Activated CD4-positive, alpha-beta T cell treated with anti-CD3 and anti-CD28 coated beads for 24 hours (primary cell): ENCODE measurements at places on chromosomes 2 and 18.

DNA sequence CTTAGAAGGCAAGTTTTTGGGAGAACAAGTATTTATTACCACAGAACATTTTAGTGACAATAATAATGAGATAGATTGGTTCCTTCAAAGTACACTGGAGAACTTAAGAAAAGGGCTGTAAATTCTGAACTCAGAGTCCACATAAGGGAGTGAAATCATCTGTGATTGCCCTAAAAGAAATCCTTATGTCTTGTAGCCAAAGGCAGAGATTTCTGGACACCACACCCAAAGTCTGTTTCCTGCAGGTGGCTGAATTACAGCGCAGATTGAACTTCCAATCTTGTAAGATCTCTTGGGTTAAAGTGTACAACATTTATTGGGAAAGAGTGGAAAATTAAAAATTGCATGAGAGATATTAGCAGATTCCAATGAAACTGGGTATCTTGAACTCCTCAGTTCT is 143.8 kb downstream of the TAF4B start:
- DNase-seq: no peak

GRCh38 chr2:26650713-26651469 is 9.7 kb upstream of the CIB4 start:
- no peak for DNase-seq

DNA sequence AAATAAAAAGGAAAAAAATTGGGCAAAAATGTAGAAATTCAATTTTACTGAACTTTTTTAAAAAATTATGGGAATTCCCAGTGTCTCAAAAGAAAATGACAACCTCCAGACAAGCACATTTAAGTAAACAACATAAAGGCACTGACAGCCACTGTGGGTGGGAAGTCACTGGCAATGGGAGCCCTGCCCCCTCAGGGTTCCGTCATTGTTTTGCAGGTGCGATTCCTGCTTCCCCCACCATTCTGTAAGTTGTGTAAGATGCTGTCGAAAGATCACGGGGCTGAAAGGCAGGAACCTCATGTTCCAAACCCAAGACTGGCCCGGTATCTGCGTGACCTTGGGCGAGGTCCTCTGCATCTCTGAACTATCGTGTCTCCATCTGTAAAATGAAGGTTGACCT is 15.8 kb upstream of the ASPRV1 start:
- DNase-seq: no peak

GRCh38 chr18:28086670-28087552 is 90.0 kb downstream of the CDH2 start:
- DNase-seq: no peak

DNA sequence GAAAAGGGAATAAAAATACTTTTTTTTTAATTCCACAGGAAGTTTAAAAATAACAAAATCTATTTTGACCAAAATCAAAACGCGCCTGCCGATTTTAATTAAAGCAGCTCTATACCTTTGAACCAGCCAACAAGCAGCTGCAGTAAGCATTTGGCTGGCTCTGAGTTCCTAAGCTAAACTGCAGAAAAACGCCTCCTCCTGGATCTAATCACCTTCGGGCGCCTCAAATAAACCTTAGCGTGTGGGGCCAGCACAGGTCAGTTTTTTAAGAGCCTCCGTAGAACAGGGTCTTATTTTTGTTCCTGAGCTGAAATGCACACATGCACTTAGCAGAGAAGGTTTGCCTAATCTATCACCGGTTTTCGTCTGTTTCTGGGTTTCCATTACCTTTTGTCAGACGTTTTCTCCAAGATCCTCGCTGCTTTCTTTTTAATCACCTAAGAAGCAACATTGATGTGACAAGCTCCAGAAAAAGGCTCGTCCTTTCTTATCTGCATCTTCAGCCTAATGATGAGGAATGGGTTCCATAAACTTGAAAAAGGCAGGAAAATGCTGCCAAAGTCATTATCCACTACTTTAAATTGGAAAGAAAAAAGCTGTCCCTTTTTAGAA is 64.7 kb upstream of the HNRNPA3 start:
- no peak for DNase-seq

DNA sequence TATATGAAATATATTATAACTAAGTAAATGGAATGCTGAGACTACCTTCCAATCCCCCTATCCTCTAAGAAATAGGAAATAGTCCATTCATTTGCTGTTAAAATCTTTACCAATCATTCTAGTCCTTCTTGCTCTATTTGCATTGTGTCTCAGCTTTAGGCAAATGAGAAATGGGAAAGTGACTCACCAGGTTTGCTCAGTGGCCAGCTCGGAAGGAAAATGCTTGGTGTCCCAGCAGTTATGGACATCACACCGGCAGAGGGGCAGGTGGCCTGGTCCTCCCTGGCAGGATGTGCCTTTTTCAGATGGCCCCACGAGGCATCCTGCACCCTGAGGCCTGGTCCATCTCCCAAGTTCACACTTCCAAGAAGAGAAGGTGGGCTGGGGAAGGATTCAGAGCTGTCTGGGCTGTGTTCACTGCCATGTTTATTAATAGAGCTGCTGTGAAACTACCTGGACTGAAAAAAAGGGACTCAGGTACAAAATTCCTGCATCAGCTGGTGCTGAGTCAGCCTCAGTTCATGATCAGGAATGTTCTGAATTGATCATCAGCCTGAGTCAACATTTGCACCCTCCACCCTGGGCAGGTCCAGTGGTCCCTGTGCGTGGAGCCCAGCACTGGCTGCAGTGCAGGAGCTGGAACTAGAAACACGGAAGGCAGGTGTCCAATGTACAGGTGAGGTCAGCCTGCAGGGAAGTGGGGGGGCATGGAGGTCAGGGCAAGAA is 60.1 kb upstream of the ARL4C start:
- DNase-seq: no peak

DNA sequence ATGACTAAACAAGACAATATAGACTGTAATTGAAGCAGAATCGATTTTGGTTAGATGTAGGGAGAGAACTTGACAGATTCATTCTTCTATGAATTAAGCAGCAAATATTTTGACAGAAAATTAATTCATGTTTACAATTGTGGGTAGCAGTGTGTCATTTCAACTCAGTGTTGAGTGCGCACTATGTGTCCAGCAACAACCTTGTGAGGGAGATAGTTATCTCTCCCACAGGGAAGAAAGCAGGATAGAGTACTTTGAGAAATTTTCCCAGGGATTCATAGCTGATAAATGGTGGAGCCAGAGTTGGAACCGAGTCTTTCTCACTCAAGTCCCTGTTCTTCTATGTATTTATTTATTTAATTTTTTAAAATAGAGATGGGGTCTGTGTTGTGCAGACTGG is 5.2 kb downstream of the MRPL33 start:
- DNase-seq: no peak

GRCh38 chr2:168210895-168211570 is 36.4 kb downstream of the STK39 start:
- DNase-seq: no peak

- DNase-seq: no peak
Measured at GRCh38 chr2:149099298-149099697, 60.8 kb downstream of the LYPD6B start.

DNA sequence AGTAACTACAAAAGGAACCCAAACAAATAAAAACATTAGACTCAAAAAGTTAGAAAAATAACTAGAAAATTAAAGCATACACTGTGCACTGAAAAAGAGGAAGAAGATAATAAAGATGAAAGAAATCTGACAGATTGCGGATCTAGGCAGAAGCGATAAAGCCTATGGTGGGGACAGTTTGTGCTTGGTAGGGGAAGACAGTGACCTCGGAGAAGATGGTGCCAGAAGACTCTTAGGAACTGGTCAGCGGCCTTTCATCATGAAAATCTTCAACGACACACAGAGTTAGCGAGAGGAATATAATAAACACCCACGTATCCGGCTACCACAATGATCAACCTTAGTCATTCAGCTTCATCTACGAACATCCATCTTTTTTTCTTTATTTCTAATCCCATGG is 180.5 kb downstream of the HDAC4 start:
- DNase-seq: no peak

GRCh38 chr2:174629506-174629905 is 31.9 kb upstream of the WIPF1 start:
- DNase-seq: no peak

- no peak for DNase-seq
Measured at GRCh38 chr2:45724335-45724734, 72.9 kb downstream of the PRKCE start.

GRCh38 chr2:119352357-119352756 is 14.3 kb downstream of the C2orf76 start:
- no peak for DNase-seq

- no peak for DNase-seq
Measured at GRCh38 chr2:168256448-168256847, 9.1 kb upstream of the STK39 start.

DNA sequence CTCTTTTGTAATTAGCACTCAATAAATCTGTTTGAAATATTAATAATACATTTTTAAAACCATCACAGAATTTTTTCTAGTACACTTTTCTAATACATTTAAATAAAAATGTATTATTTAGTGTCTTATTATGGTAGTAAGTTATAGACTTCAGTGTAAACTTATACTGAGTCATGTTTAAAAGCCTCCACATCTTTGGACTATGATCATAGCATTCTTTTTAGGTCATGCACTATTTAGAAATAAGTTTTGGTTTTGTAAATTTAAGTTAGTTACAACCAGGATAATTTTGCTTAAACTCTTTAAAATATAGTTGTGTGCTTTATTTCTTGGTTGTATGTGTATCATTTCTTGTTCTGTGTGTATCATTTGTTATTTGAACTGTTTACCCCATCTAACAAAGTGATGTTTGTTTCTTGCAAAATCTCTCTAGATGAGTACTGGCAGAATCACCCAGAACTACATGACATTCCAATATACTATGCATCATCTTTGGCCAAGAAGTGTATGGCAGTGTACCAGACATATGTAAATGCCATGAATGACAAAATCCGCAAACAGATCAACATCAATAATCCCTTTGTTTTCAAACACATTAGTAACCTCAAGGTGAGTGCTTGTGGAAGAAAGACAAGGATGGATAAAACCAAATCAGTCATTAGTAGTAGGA is 16.7 kb downstream of the CPSF3 start:
- no peak for DNase-seq

- DNase-seq: no peak
Measured at GRCh38 chr2:143397884-143398614, 268.8 kb downstream of the ARHGAP15 start.

GRCh38 chr2:59734743-59735142 is 818.7 kb downstream of the BCL11A start:
- DNase-seq: no peak

DNA sequence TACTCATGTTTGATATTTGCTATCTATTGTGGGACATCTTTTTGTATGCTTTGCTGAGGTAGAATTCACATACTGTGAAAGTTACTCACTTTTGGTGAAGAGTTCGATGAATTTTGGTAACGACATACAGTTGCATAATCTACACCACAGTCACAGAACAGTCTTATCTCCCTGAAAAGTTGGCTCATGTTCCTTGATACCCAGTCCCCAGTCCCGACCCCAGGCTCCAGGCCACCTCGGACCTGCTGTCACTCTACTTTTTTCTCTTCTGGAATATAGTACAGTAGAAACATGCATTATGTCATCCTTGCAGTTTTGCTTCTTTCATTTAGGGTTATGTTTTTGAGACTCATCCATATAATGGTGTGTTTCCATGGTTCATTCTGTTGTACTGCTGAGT is 191.7 kb downstream of the FAM210A start:
- no peak for DNase-seq

- no peak for DNase-seq
Measured at GRCh38 chr2:22360735-22361374, 1024.1 kb upstream of the KLHL29 start.

- no peak for DNase-seq
Measured at GRCh38 chr2:232211743-232212686, 166.5 kb upstream of the ALPP start.

DNA sequence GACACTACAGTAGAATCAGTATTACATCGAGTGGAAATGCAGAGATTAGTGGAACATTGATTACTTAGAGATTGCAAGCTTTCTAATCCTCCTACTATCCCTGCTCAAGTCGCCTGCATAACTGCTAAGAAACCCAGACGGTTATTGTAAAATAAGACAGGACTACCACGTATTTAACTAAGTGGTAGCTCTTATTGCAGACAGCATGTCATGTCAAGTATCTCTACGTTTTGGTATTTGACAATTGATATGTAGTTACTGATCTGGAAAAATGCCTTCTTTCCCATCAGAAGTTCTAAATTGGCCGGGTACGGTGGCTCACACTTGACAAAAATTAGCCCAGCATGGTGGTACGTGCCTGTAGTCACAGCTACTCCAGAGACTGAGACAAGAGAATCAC is 404.1 kb downstream of the CBLN2 start:
- DNase-seq: no peak

GRCh38 chr2:30938196-30938595 is 130.9 kb upstream of the CAPN13 start:
- DNase-seq: no peak

GRCh38 chr2:87403893-87404175 is 344.1 kb upstream of the PLGLB2 start:
- no peak for DNase-seq

DNA sequence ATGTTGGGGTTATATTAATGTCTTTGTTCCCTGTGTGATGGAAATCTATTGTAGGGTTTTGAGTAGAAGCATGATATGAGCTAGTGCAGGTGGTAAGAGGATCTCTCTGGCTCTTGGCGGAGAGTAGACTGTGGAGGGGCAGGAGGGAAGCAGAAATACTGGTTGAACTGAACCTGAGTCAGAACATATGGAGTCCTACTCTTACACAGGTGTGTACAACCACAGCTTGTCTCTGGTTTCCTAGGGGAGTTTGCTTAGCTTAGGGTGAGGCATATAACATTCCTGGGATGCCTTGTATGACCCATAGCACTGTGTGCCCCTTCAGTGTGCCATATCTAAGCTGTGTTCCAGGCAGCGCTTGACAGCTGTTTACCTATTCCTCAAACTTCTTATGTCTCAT is 97.3 kb upstream of the GCFC2 start:
- no peak for DNase-seq

- DNase-seq: no peak
Measured at GRCh38 chr2:241981076-241981700, 111.7 kb downstream of the RTP5 start.

DNA sequence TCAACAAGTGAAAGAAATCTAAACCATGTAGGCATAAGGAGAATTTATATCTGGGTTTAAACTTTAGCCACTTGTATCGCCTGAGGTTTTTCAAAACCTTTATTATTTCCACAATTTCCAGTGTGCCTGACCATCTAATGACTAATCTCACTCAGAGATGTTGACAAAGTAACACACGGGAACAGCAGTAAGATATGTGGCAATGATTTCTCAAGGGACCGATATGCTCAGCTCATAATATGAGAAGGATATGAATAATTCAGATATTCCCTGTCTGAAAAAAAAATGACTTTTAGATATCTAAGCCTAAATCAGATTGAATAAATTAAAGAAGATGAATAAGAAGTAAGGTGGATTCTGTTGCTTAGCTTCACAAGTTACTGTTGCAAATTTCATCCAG is 43.5 kb downstream of the TMEM163 start:
- DNase-seq: no peak

- DNase-seq: no peak
Measured at GRCh38 chr2:137955536-137955935, 8.7 kb upstream of the HNMT start.

- no peak for DNase-seq
Measured at GRCh38 chr2:134461511-134461910, 207.6 kb downstream of the MGAT5 start.
